ENCODE measurements at places on chromosomes 6 and 20. TPM values are rescaled to one million over a fixed set of nuclear protein-coding genes. Genes with fewer than 3 reads are reported as not detected.
A peak's percentile ranks its signal among the peaks of the same experiment; 100 is the strongest.

DNA sequence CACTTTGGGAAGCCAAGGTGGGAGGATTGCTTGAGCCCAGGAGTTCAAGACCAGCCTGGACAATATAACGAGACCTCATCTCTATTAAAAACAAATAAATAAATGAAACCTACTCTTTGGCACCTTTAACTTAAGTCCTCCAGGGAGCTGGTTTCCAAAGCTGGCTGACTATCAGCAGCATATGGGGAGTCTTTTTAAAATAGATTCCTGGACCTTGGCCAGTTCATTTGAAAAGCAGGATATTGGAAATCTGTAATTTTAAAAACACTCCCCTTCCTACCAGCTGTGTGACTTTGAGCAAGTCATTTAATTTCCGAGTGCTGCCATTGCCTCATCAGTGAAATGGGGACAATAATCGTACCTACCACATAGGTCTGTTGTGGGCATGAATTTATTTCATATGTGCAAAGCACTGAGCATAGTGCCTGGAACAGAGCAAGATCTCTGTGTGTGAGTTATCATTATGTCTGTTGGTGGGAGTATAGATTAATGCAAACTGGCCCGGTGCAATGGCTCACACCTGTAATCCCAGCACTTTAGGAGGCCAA is 40.9 kb upstream of the PTPN1 start:
- DNase-seq: no peak

DNA sequence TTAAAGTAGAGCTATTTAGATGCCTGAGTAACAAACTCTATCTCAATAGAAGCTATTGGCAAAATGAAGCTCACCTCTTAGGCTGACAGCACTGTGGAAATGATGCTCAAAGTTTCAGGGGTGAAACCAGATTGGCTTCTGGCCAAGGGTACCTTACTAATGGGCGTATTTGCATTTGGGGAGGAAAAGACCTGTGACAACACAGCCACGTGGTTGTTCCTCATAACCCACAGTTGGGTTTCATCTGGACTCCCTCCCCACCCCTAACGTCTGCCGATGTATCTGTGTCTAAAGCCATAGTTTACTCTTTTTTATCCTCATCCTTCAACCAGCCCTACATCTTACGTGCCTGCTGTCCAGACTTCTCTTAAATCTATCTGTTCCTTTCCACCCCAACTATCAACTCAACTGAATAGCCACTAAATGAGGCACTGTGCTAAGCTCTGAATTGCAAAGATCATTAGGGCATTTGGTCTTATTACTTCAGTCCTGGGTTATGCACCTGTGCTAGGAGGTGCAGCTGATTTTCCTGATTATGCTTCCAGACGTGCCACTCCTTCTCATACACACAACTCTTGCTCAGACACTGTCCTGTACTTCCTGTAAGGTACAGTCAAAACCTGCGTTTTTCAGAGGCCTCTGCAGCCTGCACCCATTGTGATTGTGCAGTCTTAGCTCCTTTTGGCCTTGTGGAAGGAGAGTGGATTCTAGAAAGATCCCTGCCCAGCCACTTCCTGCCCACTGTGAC is 80.6 kb upstream of the ARMC2 start:
- no peak for DNase-seq

KIF16B gene
- 19.0 TPM for total RNA-seq

DNA sequence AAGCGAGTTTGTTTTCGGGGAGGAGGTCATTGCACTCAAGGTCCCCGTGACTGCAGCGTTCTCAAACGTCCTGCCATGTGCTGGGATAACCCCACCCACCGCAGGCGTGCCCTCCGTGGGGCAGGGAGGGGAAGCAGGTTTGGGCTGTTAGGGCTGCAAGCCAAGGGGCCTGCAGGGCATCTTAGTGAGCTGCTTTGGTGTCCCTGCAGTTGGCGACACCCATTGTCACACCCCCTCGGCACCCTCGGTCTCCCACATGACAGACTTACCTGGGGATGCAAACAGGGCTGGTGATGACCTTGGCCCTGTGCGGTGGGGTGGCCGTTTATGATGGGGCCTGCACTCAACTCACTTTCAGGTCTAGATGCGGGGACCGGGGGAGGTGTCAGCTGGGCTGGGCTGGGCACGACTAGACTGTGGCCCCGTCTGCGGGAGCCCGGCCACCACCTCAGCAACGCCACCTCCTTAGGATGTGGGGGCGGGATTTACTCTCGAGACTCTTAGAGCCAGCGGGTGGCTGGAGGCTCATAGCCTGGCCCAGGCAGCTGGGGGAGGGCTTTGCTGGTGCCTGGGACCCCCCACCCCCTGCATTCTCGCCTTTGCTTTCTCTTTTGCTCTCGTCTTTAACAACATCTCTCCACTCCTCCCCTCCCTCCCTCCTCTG is 6.5 kb upstream of the GATA5 start:
- no peak for DNase-seq

- peak; percentile 71 for DNase-seq
Measured at GRCh38 chr6:152380351-152380767, 256.8 kb downstream of the SYNE1 start.

GRCh38 chr6:33947047-33947446 is 143.2 kb upstream of the MLN start:
- no peak for DNase-seq

GRCh38 chr6:98324446-98324845 is 509.9 kb upstream of the POU3F2 start:
- peak; percentile 7 for DNase-seq

NT5E gene
- total RNA-seq: 71.1 TPM

DNA sequence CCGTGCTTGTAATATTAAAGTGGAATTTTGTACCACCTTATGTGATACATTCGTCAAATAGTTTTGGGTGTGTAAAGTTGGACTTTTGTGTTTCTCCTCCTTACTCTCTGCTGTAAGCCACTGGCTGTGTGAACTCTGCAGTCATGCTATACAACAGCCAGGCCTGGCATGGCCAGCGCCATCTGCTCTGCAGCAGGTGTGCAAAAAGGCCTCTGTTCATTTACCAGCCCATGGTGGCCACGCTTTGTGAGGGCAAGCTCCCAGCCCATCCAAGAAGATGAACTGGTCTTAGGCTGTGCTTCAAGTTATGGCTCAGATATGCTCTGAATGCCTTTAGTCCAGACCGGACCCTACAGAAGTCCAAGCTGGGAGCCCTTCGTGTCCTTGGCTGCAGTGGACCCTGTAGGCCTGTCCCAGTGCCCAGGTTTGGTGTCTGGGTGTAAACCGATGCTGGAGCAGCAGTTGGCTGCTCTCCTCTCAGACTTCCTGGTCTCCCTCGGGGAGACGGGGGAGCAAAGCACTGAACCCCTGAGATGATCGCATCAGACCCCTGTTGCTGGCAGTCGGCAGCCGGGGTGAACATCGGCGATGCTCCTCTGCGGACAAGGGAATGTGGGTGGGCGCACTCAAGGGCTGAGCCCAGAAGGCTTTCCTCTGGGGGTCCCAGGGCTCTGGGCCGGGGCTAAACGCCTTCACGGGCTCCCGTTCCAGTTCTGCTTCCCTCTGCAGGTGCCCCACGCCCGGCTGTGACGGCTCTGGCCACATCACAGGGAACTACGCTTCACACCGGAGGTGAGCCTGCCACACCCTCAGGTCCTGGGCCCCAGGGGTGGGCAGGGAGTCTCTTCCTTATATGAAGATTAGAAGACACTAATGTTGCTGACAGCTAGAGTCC is 28.6 kb upstream of the PCMTD2 start:
- no peak for DNase-seq

GRCh38 chr6:112156668-112157067 is 69.3 kb downstream of the FAM229B start:
- no peak for DNase-seq

HDGFL1 gene
- total RNA-seq: not detected

DNA sequence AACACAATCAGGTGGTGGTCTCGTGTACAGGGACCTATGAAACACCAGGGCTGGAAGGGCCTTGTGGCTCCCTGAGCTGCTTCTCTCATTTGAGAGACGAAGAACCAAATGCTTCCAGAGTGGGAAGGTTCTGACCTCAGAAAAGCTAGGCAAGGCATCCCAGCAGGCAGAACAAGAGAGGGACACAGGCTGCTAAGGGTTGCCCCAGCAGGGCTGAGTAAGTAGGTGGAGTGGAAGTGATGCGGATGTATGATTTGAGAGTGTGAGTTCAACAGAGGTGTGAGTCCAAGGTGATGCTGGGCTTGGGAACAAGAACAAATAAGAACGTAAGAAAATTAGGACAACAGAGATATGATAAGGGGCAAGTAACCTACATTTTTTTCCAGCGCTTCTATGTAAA is 147.8 kb downstream of the BACH2 start:
- DNase-seq: no peak

RAB22A gene
- 18.3 TPM for total RNA-seq

GRCh38 chr6:148530394-148530953 is 187.8 kb downstream of the SASH1 start:
- DNase-seq: peak; percentile 48

- DNase-seq: no peak
Measured at GRCh38 chr6:38968702-38969149, 79.9 kb upstream of the GLP1R start.

- peak; percentile 82 for DNase-seq
Measured at GRCh38 chr6:28474441-28475219, 31.3 kb upstream of the ZSCAN23 start.

GRCh38 chr20:23455639-23456038 is 3.0 kb upstream of the CST11 start:
- DNase-seq: no peak

DNA sequence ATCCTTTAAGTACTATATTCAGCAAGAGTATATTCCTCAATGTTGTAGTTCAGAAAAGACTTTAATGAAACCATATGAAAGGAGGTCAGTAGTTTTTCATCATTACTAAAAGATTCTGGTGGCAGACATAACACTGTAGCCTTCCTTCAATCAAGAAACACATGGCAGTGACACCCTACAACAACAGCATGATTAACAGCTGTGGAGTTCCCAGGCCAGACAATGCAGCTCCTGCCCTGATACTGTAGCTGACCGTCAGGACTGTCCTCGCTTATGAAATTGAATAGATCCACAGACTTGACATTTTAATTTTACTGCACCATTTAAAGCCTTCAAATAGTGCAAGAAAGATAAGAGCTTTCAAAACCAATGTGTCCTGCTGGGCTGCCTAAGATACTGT is 43.6 kb downstream of the USP45 start:
- no peak for DNase-seq

MLIP gene
- total RNA-seq: 0.53 TPM

ACSS1 gene
- 0.64 TPM for total RNA-seq

GRCh38 chr6:130032758-130033340 is 14.5 kb downstream of the L3MBTL3 start:
- DNase-seq: no peak

- no peak for DNase-seq
Measured at GRCh38 chr6:153858529-153858928, 180.5 kb upstream of the OPRM1 start.

DDR1 gene
- 194 TPM for total RNA-seq

GRCh38 chr6:46918806-46919205 is 2.9 kb downstream of the ADGRF5 start:
- no peak for DNase-seq

BEND6 gene
- total RNA-seq: 0.53 TPM

DNA sequence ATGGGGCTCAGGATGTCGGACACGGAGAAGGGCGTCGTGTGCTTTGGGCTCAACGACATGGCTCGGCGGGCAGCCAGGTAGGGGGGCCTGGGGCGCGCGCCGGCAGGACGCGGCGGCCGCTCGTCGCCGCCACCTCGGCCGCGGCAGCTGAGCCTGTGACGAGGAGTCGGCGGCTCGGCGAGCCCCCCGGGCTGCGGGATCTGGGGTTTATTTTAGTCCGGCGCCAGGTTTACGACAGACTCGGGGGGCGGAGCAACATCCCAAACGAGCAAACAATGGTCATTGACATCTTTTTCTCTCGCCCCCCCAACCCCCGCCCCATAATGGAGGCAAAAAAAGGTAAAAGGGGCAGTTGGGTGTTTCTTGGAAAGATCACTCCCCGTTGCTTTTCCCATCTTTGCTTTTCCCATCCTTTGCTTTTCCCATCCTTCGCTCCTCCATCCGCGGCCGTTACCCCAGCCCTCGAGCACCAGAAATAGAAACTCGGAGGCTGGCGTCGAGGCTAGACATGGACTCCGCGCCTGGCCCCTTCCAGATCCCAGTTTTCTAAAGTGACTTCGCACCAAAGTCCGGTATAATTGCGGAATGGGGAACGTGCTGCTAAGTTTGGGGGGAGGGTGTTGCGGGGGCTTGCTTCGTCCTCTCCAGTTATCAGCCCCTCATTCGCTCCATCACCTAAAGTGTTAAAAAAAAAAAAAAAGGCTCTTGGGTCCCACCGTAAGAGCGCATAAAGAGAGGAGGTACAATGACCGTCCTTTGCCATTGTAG is at the start of gene NKX2-4:
TSS of gene NKX2-4 (minus strand) at position 186 of the 768 bp plus-strand sequence. CDS start at position 59, 127 bp downstream.
- no peak for DNase-seq

FOXO3 gene
- total RNA-seq: 28.7 TPM

DNA sequence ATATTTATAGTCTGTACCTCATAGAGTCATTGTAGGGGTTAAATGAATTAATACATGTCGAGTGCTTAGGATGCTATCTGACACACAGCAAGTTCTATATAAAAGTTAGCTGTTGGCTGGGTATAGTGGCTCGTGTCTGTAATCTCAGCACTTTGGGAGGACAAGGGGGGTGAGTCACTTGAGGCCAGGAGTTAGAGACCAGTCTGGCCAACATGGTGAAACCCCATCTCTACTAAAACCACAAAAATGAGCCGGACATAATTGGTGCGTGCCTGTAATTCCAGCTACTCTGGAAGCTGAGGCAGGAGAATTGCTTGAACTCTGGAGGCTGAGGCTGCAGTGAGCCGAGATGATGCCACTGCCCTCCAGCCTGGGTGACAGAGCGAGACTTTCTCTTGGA is 222.9 kb downstream of the UBE3D start:
- DNase-seq: no peak

GRCh38 chr6:170010665-170011203 is 259.3 kb downstream of the ERMARD start:
- DNase-seq: no peak

F13A1 gene
- total RNA-seq: 0.13 TPM

HUS1B gene
- total RNA-seq: 1.4 TPM
